ENCODE measurements at places on chromosomes 13 and 19. TPM values are rescaled to one million over a fixed set of nuclear protein-coding genes. Genes with fewer than 3 reads are reported as not detected.

GRCh38 chr19:1273263-1274041 is 1.9 kb upstream of the FAM174C start:
- no peak for DNase-seq

GRCh38 chr13:52949742-52950141 is 78.9 kb upstream of the OLFM4 start:
- no peak for DNase-seq

DNA sequence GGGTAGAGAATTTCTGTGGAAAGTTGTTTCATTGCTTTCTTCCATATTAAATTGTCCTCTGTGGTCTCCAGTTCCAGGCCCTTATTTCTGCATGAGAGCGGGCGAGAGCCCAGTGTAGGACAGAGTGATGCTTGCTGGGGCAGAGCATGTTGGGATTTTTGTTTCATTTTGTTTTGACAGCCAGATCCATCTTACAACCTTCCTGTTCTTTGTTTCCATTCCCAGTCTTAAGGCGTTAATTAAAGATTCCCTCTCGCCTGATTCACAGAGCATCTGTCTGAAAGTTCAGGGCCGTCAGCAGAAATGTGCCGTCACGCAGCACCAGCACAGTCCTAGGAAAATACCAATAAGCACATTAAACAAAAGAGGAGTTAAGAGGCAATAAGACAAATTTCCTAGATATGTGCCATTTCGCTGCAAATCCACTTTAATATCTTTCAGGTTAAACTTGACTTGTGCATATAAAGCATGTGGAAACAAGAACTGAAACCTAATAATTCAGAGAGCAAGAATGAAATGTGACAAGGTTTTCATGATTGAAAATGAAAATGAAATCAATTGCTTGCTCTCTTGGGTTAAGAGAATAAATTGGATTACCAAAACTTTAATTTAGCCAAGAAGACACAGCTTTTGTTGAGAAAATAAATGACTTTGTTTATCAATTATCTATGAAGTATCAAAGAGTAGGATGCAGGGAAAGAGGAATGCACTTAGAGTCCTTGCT is 210.7 kb upstream of the SLC10A2 start:
- no peak for DNase-seq

DNA sequence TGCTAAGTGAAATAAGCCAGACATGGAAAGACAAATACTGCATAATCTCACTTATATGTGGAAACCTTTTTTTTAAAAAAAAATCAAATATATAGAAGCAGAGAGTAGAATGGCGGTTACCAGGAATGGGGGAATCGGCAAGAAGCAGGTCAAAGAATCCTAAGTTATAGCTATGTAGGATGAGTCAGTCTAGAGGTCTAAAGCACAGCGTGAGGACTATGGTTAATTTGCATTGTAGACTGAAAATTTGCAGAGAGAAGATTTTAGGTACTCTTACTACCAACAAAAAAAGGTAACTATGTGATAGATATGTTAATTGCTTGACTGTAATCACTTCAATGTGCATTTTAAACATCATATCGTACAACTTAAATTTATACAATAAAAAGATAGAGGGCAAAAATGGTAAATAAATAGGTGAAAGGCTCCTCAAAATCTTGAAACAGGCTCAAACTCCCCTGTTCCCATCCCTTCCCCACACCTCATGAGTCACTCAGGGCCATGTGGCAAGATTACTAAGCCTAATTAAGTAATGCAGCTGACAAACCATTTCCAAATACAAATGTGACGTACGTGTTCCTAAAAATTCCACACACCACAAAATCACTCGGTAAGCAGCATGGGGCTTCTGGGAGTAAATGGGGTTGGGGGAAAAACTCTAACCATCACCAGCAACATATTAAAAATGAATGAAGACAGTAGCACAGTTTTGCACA is 159.0 kb downstream of the USP12 start:
- DNase-seq: no peak

- no peak for DNase-seq
These were observed 65.9 kb upstream of the ZNF599 start for GRCh38 chr19:34838753-34839431.

DNA sequence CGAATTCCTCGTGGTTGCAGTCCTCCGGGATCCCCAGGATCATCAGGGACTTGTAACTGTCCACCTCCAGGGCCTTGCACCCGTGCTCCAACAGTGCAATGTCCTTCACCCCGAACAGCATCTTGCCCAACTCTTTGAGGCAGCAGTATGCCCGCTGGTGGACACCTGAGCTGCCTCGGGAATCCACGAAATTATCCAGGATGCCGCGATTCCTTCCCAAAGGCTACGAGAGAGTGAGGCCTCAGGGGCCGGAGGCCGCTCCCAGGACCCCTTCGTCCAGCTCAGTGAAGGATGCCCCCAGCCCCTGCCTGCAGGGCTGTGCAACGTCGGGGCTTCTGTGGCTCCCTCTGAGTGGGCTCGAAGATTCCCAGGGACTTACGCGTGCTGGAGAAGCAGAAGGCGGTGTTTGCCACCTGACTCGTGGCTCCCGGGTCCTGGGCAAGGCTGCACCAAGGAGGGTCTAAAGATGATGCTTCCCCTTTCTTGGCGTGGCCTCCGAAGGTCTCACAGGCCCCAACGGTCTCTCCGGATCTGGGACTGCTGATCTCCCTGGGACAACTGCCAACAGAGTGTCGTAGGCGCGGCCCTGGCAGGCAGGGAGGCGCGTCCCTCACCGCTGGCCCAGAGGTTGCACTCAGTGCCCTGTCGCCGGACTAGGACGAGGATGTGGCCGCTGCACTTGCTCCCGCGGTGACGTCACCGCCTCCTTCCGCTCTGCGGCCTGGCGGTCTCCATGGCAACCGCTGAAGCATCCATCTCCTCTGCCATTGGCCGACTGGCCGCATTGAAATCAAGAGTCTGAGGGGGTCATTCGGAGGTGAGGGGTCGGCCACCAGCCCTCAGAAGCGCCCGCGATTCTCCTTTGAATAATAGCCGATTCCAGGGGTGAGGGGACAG is at the start of gene PNMA8C:
TSS of gene PNMA8C (minus strand) at position 698 of the 897 bp plus-strand sequence. CDS start at position 121, 577 bp downstream.
- DNase-seq: no peak

DNA sequence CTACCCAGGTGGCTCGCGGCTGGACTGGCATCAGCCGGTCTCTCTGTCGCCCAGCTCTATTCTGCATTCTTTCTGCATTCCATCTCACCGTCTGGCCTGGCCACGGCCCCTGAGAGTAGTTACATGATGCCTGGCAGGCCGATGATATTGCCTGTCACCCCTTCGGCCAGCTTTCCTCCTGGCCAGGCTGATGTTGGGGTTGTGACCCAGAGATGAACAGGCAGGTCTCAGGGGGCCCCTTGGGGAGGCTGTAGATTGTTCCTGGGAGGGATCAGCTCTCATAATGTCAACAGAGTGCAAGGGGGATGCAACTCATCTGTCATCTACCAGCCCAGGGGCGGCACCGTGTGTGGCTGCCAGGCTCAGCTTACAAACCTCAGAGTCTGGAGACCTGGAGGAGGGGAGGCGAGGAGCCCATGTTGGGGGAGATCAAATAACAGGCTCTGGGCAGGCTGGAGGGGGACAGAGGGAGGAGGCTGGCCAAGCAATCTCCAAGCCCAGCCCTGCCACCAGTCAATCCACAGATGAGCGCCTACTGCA is 13.6 kb upstream of the FBXO17 start:
- DNase-seq: no peak

DNA sequence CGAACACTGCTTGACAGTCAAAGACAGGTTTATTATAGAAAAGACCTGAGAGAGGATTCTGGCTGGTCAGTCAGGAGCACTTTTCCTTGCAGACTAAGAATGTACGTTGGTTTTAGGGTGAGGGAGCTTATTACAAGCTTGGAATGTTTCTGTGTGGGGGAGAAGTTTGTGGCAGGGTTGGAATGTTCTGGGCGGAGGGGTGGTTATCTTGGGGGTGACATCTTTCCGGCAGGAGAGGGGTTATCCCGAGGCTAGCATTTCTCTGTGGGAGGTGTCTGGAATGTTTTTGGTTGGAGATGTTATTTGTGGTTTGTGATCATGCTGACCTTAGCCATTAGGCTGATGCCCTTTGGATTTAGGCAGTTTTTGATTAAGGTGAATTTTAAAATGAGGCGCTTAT is 61.8 kb downstream of the ZNF136 start:
- DNase-seq: no peak

- DNase-seq: no peak
These were observed 1339.1 kb downstream of the OLFM4 start for GRCh38 chr13:54367639-54368271.

KRTDAP gene
- not detected for total RNA-seq

CLASRP gene
- 31.4 TPM for total RNA-seq
